ENCODE measurements at places on chromosomes 4 and X.

GRCh38 chr4:15653864-15654592 is 1.1 kb downstream of the FBXL5 start:
- DNase-seq, result peak; percentile 66

GRCh38 chrX:121036951-121037350 is 10.5 kb upstream of the GLUD2 start:
- no peak for DNase-seq

GRCh38 chrX:22666441-22666840 is 333.3 kb upstream of the DDX53 start:
- DNase-seq, result no peak

DNA sequence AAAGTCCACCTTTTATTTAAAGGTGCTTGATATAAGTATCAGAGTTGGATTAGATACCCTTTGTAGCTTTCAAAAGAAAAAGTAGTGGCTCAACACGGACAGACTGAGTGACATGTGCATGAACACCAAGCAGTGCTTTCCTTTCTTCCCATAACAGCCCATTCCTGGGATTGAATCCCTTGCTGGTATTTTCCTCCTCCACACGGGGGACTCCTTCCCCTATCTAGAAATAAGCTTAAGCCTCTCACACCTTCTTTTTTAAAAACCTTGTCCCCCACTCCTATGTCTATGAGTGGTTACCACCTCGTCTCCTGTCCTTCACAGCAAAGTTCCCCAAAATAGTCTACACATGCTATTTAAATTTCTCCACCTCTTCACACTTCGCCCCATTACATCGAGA is 5.1 kb downstream of the AP1S2 start:
- DNase-seq, result no peak

- DNase-seq, result peak; percentile 19
These were observed 100.0 kb downstream of the ADAMTS3 start for GRCh38 chr4:72468904-72469502.

- DNase-seq, result no peak
These were observed 41.7 kb downstream of the SMIM14 start for GRCh38 chr4:39596971-39597370.

DNA sequence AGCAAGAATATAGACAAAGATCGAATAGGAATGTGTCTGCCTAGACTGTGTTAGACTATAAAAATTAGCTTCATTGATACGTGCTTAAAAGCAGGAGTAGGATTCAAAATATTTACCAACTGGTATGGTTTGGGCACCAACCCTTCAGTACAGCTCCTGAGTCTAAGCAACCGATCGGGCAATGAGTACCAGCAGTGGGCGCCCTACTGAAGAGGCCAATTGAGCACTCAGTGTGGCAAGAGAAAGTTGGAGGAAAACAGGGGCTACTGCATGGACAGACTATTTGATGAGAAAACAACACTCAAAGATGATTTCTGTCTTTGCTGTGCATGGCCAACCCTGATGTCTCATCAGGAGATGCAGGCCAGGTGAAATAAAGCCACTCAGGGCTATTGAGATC is 176.0 kb upstream of the NWD2 start:
- no peak for DNase-seq

GRCh38 chr4:184281231-184282139 is 63.8 kb upstream of the ENPP6 start:
- DNase-seq, result no peak

GRCh38 chr4:110064295-110064694 is 134.1 kb downstream of the ELOVL6 start:
- no peak for DNase-seq

- no peak for DNase-seq
These were observed 193.3 kb upstream of the FAM9B start for GRCh38 chrX:9227276-9227675.

GRCh38 chrX:110143454-110144210 is 140.7 kb downstream of the TMEM164 start:
- no peak for DNase-seq

GRCh38 chrX:153407736-153408135 is 3.5 kb upstream of the ZFP92 start:
- DNase-seq, result no peak

DNA sequence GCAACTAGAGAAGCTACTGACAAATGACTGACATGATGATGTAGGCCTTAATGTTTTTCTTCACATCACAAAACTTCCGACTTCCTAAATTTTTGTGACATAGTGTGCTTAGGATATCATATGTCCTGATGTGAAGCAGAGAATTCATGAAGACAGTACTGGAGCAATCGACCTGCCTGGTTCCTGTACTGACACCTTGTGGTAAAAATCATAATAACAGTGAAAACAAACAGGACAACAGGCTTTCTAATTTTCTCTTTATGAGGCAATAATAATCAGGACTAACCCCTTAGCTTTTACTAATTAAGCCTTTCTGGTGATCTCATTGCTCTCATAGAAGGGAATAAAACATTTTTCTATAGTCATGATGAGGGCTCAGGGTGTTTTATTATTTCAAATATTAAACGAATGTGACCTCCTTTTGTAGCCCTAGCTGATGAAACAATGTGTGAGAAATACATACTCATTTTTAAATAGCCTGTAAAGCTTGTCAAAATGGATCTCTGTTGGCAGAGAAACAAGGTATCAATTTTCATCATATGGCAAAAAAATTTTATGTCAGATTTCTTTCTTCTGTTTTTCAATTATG is 158.4 kb downstream of the TENT5D start:
- peak; percentile 3 for DNase-seq

DNA sequence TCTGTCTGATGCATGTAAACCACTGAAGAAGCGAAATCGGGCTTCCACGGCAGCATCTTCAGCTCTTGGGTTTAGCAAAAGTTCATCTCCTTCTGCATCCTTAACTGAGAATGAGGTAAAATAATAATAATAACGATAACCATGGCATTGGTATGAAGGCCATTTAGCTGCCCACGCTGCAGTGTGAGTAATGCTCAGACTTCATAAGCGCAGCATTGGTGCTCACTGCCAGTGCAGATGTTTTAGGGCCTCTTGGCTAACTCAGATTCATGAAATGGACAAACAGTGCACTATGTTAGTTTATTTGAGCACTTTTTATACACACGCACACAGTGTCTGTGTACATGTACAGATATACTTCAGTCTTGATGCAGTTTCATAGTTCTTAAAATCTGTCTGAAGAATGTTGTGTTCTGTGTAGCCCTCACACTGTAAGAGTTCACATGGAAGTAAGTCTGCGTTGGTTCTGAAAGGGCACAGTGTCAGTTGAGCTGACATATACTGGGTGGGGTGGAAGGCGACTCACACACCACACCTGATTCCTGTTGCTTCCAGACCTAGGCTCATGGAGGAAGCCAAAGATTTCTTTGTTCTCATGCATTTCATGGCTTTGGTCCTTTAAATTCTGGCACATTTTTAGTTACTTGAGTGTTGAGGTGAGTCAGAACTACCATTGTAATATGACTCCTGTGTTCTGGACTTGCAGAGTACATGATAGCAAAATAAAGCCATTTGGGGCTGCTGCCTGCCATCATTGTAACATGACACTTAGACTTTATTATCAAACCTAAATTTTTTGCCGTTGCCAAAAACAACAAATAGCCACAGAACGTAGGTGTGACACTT is 68.7 kb downstream of the NSD2 start:
- no peak for DNase-seq

DNA sequence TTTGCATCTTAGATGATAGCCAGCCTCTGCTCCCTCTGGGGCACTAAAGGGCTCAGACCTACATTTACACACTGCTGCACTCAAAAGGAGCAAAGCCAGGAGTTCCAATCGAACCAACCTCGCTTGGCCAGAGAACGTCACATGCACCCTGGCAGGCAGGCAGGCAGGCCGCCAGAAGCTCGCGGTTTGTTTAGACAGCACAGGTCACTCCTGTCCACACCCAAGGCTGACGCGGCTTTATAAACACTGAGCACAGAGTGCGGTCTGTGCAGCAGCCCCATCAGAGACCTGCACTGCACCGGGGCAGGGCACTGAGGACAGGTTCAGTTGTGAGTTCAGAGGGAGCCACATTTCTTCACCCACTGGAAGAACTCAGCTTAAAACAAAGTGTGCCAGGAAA is 143.9 kb downstream of the BCOR start:
- DNase-seq, result no peak
